ENCODE measurements at places on chromosomes 11 and 22.

DNA sequence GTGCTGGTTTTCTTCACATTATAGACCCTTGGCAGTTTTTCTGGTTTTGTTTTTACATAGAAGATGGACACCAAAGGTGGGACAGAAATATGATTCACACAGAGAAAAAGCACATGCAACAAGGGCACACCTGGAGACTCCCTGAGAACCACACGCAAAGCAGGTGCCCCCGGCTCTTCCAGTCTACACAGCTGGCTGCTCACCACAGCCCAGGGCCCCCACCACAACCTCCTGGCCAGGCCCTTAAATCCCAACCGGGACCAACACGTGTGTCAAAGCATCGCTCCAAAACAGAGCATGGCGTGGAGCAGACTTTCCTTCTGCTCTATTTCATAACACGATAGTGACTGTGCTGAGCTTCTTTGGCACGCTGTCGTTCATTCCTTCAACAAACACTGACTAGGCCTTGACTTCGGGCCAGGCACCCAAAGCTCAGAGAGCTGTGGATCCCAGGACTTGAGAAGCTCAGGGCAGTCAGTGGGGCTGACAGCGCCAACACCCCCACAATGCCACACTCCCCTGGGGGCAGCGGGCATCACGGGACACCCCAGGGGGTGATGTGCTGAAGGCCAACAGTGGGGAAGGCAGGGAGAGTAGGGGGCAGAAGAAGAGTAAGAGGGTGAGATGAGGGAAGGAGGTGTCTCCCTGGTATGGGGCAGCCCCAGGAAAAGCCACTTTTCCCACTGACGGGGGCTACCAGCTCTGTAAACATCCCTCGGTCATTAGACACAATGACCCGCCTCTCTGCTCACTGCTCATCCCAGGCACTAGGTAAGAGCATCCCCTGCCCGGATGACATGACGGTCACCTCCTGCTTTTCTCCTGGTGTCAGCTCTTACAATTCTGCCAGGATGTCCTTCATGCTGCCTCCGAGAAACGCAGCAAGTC, 26.0 kb downstream of the CELSR1 start:
- no peak for DNase-seq

- no peak for DNase-seq
Observed at GRCh38 chr11:10109806-10110205, 184.2 kb downstream of the SBF2 start.

- no peak for DNase-seq
Observed at GRCh38 chr11:112789481-112789880, 171.7 kb upstream of the NCAM1 start.

DNA sequence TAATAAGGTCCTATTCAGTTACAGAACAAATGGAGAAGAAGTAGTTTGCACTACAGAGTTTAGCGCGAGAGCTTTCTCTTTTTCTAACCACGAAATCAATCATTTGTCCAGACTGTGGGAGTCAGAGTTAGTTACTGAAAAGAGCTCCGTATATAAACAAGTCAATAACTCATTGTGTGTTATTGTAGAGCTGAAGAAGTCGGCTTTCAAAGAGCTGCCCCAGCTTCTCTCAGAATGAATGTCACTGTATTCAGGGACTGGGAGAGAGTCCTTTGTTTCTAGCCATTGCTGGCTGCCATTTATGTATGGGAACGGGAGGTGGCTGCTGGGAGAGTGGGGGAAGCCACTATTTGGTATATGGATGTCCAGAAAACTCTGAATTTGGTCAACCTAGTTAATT, 227.8 kb downstream of the DCDC1 start:
- DNase-seq = no peak

- no peak for DNase-seq
Observed at GRCh38 chr22:16838073-16838472, 12.9 kb upstream of the XKR3 start.

- no peak for DNase-seq
Observed at GRCh38 chr11:91837411-91838330, 386.9 kb upstream of the FAT3 start.

- no peak for DNase-seq
Observed at GRCh38 chr22:43446037-43446803, 34.4 kb downstream of the MPPED1 start.

DNA sequence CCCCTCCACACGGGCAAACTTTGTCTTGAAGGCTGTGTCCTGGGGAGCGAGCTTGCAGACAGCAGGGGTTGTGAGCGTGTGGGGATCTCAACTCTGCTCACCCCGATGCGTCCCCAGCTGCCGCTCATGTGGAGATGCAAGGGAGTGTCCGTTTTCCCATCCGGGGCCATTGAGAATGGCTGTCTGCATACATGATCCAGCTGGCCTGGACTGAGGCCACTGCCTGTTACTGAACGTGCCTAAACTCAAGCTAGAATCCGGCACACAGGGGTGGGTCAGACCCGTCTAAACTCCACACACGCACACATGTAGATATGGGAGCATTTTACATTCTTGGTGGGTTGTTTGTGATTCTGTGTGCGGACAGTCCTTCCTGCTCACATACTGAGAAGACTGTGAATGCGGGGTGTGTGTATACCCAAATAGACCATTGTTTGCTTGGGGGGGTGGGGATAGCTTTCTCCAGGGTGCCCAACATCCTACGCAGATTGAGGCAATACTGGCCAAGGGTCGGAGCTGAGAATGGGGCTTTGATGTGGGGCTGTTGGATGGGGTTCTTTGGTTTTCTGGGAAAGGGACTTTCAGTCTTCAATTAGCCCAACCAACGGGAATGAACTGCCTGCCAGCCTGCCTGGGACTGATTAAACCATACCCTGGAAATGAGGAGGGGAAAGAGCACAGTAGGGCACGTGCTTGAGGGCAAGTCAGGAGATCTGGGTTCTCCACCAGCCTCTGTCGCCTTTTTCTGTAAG, 60.4 kb downstream of the ST3GAL4 start:
- no peak for DNase-seq

- DNase-seq = no peak
Observed at GRCh38 chr22:33524511-33525260, 395.6 kb downstream of the LARGE1 start.

- peak; percentile 83 for DNase-seq
Observed at GRCh38 chr11:78714539-78714938, 139.9 kb upstream of the NARS2 start.

DNA sequence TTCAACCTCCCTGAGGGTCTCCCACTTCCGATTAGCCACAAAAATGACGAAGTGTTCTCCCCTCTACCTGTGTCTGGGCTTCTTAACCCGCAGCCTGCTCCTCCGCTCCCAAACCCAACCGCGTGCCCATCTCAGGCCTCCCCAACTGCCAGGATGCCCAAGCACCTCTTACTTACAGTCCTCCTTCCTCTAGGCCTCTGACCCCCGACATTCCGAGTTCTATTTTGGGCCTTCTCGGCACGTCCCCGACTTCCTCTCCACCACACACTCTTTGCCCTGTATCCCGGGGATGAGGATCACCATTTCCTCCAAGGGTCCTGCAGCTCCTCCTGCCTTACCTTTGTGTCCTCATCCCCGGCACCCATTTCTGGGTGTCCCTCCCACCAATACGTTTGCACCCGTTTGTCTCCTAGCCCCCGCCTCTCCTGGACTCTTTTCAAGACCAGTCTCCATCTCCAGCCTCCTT, 388 bp upstream of the MUS81 start:
- DNase-seq = peak; percentile 62

GRCh38 chr11:61654397-61654829, 25.8 kb upstream of the DAGLA start:
- DNase-seq = no peak

- DNase-seq = no peak
Observed at GRCh38 chr22:47372111-47372581, 609.7 kb downstream of the TBC1D22A start.

GRCh38 chr22:37951305-37951704, 2.1 kb downstream of the C22orf23 start:
- DNase-seq = no peak

DNA sequence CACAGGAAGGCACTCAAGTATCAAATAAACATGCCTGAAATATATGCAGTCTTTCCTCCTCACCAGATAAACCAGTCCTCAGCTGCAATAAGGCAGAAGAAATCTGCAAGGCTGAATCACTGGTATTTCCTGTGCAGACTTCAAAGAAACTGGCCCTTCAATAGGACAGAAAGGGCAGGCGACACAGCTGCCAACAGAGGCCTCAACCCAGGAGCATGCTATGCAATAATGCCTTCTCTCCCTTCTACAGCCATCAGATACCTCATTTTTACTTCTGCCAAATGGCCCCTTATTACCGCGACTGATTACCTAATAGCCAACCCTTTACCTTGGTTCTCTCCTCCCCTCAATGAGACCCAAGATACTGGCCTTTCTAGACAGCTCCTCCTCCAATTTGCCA, 8.0 kb downstream of the NUMA1 start:
- no peak for DNase-seq

DNA sequence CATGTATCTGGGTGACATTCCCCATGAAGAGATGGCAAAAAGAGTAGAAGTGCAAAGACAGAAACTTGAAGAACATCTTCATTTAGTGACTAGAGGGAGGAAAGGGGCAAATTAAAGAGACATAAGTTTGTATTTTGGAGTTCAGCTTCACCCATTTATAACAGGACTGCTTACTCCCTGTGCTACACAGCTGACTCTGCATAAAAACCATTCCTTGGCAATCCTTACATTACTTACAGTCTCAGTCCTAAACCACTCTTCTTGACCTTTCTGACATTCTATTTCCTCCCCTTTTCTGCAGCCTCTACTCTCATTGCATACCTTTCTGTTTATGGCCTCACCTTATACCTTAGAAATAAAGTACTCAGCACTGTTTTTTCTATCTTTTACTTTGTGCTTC, 6.8 kb upstream of the SERGEF start:
- no peak for DNase-seq

GRCh38 chr11:120912504-120912903, 111.4 kb upstream of the TBCEL start:
- no peak for DNase-seq

- no peak for DNase-seq
Observed at GRCh38 chr11:88105526-88105925, 69.7 kb downstream of the RAB38 start.

DNA sequence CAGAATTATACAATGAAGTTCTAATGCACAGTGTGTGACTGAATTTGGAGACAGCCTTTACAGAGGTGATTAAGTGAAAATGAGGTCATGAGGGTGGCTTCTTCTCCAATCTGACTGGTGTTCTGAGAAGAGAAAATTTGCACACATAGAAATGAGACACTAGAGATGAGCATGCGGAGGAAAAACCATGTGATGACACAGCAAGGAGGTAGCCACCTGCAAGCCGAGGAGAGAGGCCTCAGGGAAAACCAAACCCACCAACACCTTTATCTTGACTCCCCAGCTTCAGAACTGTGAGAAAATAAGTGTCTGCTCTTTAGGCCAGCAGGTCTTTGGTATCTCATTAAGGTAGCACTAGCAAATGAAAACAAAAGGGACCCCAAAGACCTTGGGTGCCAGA, 93.2 kb downstream of the GGTLC2 start:
- no peak for DNase-seq

GRCh38 chr11:720642-721246, 14.7 kb downstream of the EPS8L2 start:
- peak; percentile 70 for DNase-seq

DNA sequence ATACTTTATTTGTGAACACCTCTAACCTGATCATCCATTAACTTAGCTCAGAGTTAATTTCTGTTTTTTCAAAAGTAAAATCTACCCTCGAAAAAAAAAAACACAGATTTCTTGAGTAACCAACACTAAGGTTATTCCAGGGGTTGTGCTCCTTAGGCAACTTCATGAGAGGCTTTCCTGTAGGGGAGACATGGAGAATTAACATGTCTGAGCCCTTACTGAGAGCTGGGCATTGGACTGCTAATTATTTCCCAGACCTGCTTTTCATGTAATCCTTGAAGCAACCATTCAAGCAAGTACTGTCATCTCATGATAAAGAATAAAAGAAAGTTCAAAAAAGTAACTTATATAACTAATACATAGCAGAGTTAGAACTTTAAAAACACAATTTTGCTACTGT, 13.5 kb upstream of the UPB1 start:
- no peak for DNase-seq

DNA sequence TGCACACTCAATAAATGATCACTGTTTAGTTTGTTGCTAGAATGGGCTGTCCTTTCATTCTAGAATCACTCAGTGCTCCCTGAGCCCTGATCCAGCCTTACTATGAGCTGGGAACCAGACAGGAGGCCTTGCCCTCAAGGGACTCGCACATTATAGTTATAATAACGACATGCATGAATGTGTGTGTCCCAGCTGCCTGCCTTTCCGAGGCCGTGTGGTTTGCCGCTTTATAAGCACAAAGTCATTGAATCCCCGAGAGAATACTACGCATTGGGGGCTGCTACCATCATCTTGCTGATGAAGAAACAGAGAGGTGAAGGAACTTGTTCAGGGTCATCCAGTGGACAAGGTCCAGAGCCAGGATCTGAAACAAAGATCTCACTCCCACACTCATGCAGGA, 75.7 kb downstream of the NFAM1 start:
- no peak for DNase-seq

- no peak for DNase-seq
Observed at GRCh38 chr22:43213051-43213450, 26.1 kb upstream of the TTLL12 start.

DNA sequence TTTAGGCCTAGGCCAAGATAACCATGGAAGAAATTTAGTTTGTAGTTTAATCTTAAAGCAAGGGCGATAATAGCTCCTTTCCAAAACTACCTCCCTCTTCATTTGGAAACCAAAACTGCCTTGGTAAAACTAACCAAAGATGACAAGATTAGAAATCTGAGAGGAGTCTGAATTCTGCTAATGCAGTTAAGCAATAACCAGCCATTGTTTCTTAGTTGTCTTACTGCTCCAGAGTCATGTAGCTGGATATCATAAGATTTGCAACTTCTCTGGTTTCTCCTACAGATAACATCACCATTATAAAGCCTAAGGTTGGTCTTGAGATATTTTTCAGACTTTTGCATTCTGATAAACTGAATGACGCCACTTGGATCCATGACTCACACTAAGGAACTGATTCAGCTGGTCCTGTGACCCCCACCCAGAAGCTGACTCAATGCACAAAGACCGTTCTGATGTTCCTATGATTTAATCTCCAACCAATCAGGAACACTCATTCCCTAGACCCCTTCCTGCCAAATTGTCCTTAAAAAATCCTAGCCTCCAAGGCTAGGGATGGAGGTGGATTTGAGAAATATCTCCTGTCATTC, 200.8 kb downstream of the LUZP2 start:
- no peak for DNase-seq

DNA sequence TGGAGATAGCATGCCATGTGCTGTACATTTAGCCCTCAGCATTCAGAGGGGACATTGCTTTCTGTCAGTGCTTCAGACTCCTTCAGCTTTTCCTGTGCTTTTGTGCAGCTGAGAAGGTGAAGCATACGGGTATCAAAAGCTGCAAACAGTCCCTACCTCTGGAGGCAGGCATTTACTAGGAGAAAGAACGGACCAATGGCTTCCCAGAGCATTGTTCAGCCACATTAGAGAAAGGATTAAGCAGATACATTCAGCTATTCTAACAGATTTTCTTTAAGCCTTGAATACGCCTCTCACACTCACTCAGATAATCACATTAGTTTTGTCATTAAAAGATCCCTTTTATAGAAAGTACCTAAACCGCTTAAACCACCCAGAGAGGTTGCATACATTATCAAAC, 80.7 kb upstream of the FAM181B start:
- no peak for DNase-seq

GRCh38 chr11:45189230-45189629, 42.8 kb downstream of the PRDM11 start:
- DNase-seq = no peak

All from NCI-H1105 (cell line).